NCI-H1436 treated with DMSO at 0.1 percent for 48 hours (cell line): ENCODE measurements at places on chromosomes 7 and 10.

DNA sequence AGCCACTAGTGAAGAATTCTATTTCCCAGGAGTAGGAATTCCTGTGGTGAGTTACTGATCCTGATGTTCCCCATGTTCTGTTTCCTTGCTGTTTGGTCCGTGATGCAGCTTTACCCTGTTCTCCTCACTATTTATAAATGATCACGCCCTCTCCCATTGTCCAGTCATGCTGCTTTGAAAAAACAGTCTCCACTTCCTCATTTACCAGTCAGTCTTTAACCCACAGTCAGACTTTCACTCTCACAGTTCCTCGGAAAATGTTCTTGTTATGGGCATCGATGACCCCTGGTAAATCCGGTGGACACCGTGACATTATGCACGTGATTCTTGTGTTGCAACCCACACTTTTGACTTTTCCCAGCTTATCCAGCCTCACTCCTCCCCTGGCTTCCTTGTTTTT is 14.4 kb downstream of the SCIN start:
- DNase-seq = no peak

DNA sequence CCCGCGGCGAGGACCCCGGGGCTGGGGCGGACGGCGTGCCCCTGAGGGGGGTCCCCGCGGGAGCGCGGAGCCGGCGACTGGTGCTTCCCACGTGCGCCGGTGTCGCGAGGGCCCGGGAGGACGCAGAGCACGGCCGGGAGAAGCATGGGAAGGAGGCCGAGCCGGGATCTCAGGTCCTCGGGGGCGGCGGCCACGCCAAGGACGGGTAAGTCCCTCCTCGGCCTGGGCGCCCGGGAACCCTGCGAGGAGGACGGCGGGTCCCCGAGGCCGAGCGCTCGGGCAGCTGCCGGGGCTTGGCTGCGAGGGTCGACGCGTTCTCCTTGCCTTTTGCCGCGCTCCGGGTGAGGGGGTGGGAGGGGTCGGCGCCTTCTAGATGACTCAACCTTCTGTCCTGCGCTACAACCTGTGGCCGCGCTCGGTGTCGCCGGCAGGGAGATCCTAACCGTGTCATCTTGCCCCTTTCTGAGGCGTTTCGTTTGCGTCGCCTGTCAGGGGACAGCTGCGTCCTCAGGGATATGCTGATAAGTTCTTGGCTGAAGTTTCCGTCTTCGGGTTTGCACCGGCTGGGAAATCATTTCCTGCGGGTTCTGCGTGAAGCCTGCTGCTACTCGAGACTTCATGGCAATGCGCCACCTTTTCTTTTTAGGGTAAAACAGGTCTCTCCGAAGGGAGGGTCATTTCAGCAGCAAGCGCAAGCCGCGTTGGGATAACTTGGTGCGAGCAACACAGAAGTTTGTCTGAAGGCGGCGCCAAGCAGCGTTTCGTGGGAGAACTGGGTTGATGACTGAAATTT is 529 bp downstream of the TASOR2 start:
- no peak for DNase-seq

- DNase-seq = no peak
Measured at GRCh38 chr10:4215485-4215884, 430.5 kb upstream of the KLF6 start.

- DNase-seq = no peak
Measured at GRCh38 chr10:119541046-119541445, 1.5 kb downstream of the RGS10 start.

DNA sequence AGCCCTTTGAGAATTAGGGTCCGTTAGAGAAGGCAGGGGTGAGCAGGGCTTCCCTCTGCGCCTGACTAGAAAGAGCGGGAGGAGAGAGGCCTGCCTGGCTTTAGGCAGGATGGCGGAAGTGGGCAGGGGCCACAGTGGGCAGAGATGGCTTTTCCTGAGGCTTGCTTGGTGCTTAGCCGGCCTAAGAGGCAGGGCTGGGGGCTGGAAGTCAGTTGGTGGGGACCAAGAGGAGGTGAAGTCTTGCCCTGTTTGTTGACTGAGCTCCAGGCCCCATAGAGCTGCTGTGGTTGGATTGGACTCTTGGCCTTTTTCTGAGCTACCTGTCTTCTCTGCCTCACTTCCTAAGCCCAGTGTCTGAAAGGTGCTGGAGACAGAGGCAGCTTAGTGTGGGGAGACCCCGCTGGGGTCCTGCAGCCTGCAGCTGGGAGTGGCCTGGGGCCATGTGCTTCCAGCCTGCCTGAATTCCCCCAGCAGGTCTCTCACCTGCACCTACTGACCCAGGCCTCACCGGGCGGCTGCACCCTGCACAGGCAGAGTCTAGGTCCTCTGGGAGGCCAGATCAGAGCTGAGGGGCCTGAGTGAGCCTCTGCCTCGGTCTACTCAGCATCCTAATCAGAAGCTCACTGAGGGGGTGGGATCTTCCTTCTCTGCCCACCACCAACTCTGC is 4.8 kb downstream of the FAM241B start:
- DNase-seq = no peak

- no peak for DNase-seq
Measured at GRCh38 chr10:48242171-48242904, 32.2 kb downstream of the FRMPD2 start.

DNA sequence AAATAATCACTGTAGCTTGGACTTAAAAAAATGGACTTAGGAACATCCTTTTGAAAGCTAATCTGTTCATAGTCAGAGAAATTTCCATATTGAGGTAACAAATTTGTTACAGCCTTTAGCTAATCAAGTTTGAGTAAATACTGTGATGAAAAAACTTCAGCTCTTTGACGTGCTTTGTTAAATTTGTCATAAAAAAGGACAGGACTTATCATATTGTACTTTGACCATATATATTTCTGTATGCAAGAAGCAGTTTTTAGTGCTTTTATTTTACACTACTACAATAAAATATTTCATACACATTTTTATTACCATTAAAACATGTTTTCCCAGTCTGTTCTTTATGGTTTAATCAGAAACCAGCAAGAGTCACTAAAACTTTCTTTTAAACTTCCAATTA is 14.5 kb upstream of the CYCS start:
- no peak for DNase-seq

DNA sequence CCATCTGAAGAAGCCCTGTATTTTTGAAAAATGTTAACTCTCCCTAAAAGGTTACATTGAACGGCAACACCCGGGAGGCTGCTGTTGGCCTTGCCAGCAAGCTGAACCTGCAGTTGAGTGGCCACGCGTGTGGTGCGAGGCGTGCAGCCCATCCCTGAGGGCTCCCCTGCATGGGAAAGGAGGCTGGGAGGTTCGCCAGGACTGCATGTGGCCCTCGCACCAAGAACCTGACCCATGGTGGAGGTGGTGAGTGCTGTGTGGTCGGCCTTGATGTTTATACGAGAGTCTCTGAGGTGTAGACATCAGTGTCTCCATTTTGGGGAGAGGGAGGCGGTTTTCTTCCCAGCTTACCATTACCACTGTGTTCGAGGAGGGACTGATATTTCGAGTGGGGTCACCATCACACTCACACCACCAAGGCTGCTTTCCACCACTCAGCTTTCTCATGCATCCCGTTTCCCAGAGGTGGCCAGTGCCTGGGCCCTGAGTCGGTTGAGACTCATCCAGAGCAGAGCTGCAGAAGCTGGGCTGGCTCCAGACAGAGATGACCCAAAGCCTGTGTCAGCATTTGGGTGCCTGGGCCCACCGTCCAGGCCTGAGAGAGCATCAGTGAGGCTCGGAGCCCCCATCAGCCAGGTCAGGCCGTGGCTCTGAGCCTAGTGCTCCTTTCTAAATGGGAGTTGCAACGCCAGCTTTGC is 222.6 kb downstream of the EBF3 start:
- no peak for DNase-seq

DNA sequence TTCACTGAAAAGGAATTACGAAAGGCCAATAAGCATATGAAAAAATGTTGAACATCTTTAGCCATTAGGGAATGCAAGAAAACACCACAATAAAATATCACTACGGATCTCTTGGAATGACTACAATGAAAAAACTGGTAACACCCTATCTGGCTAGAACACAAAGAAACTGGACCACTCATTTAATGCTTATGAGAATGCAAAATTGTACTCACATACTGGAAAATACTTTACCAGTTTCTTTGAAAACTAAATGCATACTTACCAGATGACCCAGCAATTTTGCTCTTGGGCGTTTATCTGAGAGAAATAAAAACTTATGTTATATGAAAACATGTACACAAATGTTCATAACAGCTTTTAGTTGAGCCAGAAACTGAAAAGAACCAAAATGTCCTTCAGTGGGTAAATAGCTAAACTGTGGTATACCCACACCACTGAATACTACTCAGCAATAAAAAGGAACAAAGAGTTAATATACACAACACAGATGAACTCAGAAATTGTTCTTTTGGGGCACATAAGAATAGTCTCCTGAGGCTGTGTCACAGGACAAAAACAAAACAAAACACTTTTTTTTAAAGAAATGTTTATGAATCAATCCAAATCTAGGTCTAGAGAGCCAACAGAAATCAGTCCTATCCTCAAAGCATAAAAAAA is 23.5 kb downstream of the CNOT4 start:
- DNase-seq = no peak

DNA sequence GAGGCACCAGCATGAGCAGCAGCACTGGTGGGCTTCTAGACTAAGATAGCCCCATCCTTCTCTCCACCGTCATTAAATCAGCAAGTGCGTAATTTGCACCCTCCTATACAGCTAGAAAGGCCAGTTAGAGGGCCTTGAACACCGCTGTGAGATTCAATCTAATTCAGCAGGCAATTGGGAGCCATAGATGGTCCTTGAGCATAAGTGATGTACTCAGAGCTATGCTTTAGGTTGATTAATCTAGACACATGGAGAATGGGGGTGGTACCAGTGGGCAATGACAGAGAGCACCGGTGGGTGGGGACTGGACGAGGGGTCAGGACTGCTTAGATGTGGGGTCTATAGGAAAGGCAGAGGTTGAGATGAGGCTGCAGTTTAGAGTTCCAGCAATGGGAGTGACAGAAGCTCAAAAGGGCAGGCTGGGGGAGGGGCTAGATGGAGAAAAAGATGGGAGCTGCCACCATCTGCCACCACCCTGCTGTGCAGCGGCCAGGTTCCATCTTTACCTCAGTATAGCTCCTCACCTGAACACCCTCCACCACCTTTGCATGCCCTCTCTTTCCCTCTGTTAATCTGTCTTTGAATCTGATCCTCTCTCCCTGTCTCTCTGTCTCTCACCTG is 87.3 kb downstream of the C10orf105 start:
- no peak for DNase-seq

GRCh38 chr7:121384265-121384664 is 11.8 kb downstream of the FAM3C start:
- DNase-seq = no peak

- no peak for DNase-seq
Measured at GRCh38 chr10:120465138-120465537, 8.1 kb downstream of the PLPP4 start.
